ENCODE measurements at places on chromosomes 12 and 14.

GRCh38 chr12:111122458-111122878 is 202.1 kb upstream of the MYL2 start:
- no peak for DNase-seq

DNA sequence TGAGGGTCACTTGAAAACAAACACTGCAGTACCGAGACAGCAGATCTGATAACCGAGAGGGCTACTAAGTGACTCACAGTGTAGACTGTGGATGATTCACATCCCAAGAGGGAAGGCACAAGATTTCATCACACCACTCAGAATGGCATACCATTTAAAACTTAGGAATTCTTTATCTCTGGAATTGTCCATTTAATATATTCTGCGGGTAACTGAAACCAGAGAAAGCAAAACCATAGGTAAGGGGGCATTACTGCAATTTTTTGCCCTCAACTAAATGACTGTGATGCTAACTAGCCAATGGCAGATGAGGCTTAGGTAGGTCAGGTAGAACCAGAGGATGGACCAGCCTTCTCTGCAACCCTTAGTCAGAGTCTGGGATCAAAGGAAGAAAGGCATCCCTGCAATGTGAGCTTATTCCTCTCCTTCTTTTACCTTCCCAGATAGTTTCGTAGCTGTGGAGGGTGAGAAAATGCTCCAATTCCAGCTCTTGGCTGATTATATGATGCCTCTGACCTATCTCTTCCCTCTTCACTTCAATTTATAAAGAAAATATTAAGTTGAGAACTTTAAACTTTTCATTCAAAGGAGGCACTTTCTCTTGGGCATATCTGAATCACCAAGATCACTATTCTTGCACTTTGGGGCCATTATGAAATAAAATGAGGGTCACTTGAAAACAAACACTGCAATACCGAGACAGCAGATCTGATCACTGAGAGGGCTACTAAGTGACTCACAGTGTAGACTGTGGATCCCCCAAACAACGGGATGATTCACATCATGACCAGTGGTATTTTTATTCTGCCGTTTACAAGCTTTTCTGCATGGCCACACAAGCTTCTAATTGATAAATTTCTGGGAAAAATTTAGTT is 6.8 kb downstream of the ART4 start:
- DNase-seq: no peak

DNA sequence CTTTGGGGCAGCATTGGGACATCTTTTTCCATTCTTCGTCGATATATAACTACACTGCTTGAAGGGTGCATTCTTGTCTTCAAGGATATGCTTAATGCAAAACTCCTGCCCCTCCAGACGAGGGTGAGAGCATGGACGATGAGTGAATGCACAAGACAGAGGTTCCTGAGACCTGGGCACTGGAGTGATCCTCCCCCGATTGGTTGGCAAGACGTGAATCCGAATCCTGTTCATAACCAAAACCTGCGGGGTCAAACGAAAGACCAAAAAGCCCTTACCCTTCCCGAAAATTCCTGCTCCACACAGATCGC is 684 bp downstream of the KANSL2 start:
- no peak for DNase-seq

DNA sequence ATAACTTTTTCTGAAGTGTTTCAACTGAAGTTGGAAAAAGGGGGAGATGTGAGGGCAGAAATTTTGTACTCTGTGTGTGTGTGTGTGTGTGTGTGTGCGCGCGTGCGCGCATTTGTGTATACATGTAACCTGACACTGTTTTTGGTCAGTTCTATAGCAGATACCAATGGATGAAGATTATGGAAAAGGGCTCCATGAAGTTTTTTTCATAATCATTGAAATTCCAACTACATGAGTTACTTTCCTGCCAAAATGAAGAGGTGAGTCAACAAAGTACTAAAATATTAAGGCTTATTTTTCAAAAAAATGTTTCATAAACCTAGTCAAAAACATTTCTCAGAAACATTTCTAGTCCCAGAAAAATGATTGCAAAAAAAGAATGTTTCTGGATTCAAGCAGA is 25.7 kb upstream of the CERS5 start:
- no peak for DNase-seq

DNA sequence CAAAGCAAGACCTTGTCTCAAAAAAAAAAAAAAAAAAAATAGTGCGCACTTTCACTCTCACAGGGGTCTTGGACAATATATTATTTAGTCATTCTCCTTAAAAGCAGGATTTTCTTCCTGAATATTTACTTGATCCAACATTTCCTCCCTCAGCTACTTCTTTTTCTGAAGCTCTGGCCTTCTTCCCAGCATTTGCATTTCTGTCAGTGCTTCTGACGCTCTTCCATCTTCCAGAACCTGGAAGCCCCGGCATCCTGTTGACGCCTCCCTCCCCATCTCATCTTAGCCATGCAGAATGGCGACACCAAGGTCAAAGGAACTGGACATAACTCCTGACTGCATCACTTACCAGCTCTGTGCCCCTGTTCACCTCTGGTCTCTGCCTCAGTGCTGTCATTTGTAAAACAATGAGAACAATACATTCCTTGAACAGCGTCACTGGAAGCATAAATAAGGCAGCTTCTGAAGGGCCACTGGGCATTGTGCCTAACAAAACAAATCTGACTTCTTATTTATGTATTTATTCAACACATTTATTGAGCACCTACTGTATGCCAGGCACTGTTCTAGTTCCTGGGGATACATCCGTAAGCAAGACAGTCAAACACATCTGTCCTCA is 90.9 kb upstream of the MDM1 start:
- DNase-seq: no peak

GRCh38 chr12:33514893-33515292 is 75.3 kb upstream of the SYT10 start:
- DNase-seq: no peak

DNA sequence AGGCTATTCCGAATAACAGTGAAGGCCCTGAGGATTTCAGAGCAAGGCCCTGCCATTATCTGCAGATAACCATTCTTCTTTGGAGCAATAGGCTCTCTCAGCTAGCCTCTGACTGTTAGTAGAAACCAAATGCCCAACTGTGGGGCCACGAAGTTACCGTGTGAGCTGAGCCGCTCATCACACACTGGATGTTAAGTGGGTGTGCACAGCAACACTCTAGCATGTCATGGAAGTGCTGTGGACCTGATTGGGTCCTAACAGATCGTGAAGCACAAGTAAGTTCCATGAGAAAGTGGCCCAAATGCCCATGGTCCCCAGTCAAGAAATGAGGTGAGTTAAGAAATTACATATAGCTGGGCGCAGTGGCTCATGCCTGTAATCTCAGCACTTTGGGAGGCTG is 190.4 kb downstream of the ALG10 start:
- DNase-seq: no peak

- no peak for DNase-seq
Observed at GRCh38 chr12:103586132-103586531, 941 bp upstream of the STAB2 start.

DNA sequence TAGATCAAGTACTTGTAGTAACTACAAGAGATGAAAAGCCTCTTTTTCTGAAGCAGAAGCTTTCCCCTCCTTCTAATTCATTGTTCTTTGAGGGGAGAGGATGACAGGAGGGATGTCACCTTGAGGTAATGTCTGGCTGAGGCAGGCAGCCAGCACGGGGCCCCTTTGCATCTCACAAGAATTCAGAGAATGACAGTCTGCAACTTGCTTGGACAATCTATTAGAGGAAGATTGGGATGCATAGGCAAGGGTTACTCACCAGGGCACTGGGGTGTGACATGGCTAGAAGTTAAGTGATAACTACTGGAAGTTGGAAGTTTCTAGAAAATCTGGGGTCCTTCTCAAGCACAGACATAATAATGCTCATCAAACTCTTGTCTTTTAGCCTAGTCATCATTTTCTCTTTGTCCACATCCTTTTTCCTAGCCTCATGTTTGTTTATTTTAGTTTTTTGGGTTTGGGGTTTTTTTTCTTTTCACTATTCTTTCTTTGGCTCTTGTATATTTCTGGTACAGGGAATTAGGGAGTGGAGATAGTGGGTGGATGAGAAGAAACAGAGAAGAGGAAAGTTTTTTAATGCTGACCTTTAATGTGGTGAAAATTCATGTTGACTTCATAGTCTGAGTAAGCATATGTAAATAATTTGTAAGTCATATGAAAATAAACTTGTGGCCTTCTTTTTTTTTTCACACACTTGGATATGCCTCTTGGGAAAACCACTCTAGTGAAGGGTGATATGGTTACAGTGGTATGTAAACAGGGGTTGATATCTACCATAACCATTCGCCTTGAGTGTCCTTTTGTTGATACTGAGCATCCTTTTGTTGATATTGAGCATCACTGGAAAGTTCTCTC is 55.1 kb downstream of the TTLL5 start:
- no peak for DNase-seq

DNA sequence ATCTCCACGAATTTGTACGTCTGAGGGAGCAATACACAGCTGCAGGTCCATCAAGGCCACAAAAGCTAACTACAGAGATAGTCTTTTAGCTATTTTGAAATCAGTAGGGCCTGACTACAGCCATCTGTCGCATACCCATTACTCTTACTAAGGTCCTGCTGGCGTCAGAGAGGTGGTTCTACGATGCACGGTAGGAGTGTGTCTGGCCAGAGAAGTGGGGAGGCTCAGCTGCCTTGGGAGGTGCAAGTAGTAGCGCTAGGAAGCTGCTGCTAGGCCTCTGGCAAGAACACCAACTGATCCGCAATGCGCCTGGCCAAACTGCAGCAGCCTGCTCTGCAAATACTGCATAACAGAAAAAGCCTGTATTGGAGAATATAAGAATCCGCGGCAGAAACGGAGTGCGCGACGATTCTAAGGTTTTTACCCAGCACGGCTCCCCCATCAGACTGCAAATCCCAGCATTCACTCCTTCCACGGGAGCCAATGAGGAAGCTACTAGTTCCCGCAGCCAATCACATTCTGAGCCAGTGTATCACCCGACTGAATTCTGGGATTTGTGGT is 743 bp upstream of the CAND1 start:
- DNase-seq: peak; percentile 95

DNA sequence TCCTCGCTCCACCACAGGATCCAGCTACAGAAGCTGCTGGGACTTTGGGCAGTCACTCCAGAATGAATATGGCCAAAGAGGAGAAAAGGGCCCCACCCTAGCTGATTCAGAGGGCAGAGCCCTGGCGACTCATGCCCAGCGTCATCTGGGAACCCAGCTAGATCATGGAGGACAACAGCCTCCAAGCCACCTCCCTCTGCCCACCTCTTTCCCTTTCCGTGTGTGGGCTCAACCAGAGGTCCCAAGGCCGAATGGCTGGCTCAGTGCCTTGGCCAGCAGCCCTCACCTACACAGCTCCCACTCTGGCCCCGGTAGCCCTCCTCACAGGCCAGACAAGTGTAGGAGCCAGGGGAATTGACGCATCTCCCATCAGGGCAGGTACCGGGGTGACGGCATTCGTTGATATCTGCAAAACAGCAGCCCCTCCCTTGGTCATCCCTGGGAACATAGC is 17.4 kb downstream of the ISCA2 start:
- no peak for DNase-seq

DNA sequence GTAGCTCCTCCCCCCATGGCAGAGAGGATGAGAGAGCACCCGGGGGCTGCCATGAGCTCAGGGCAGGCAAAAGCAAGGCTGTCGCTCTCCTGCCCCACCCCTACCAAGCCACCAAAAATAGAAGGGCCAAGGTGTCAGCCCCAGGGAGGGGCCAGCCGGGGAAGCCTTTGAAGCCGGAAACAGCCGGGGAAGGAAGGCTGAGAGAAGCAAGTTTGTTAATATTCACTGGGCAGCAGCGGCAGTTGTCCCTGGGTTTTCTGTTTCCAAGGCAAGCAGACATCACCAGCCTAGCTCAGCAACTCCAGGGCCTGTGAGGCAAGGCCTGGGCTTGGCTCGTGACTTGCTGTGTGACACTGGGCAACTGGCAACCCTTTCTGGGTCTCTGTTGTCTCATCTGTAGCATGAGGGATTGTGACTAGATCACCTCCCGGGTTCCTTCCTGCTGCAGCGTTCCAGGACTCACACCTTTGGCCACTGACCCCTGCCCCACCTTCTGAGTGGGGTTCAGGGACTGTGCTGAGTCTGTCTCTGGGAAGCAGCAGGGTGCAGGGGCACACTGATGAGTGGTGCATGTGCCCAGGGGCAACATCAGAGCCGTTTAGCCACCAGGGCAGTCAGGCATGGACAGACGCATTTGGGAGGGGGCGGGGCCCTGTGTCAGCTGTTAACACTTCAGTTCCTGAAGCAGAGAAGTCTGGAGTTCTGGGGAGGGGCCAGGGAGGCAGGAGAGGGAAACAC is 24.3 kb downstream of the SYNDIG1L start:
- DNase-seq: no peak

DNA sequence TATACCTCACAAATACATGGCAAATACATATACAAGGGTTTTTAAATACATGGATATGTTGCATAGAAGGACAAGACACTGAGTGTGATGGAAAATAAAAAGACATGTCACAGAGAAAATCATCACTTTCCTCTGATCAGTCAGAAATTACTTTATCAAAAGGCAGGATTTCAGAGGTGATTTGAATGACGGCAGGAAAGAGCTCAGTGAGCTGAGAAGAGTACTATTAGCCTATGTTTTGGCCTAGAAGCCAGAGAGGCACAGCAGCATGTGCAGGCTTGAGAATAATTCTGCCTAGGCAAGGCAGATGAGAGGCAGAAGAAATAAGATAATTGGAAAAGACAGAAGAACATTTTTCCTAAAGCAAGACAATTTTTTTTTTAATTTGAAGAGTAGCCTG is 94.9 kb downstream of the BCAT1 start:
- no peak for DNase-seq

DNA sequence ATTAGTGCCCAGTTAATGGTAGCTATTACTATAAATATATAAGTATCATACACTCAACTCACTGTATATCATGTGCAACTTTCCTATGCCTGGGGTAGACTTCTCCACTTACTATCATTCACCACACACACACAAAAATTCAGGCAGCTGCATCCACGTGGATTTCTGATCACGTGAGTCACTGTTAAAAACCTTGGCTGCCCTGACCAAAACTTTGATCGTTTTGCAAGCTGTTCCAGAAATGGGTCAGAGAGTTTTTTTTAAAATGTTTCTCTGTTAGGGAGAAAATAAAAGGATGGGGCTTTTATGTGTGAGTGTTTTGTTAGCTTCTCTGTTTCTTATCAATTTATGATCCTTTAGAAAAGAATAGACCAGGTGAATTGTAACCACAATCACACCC is 198.2 kb upstream of the CNOT2 start:
- no peak for DNase-seq

DNA sequence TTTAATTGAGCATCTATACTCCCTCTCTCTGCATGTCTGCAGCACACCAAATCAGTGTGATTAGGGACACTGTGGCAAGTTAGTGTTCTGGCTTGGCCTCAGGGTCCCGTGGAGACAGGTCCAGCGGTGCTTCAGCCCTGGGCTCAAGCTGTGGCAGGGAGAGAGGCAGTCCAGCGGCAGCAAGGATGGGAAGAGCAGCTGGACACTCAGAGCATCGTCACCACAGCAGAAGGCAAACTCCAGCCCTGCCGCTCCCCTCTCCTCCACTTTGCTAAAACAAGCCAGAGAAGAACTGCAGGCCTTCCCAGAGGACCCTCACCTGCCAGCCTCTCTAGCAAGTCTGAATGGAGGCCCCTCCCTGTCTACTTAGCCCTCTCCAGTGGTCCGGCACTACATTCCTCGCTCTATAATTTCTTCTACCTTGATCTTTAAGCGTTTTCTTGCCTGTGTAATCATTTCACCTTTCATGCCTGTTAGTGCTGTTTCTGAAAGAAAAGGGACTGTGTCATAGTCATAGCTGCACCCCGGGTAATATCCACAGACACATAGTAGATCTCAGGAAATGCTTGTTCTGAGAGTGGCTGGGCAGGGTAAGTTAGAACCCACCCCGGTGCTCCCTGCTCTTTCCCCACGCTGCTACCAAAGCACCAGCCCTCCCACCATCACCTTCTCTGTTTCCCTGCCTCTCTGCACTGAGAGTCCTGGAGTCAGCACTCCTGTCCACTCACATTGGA is 22.1 kb downstream of the ZFP36L1 start:
- no peak for DNase-seq

Measured in NCI-H1436 (cell line).